NCI-H2029 treated with DMSO at 0.1 percent for 48 hours (cell line): ENCODE measurements at places on chromosomes 3 and 15.
A peak's percentile ranks its signal among the peaks of the same experiment; 100 is the strongest.

DNA sequence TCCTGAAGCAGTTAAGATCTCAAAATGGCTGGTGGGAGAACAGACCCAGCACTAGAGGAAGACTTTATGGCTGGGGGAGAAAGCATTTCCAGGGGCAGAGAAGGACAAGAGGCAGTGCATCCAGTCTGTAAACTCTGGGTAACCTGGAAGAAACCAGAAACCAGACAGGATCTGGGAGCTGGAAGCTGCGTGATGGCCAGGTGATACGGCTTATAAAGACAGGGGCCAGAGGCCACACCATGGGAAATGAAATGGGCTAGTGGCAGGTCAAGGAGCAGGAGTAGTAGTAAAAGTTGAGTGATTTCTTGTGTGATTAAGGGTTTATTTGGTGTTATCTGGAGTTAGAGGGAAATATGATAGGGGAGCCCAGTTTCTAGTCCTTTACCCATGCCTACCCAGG lies 144.7 kb upstream of the ARRDC4 start:
- no peak for DNase-seq

GRCh38 chr3:157104521-157104920 lies 55.4 kb downstream of the CCNL1 start:
- DNase-seq, result no peak

- no peak for DNase-seq
These were observed 9.7 kb downstream of the LIPC start for GRCh38 chr15:58441376-58442070.

DNA sequence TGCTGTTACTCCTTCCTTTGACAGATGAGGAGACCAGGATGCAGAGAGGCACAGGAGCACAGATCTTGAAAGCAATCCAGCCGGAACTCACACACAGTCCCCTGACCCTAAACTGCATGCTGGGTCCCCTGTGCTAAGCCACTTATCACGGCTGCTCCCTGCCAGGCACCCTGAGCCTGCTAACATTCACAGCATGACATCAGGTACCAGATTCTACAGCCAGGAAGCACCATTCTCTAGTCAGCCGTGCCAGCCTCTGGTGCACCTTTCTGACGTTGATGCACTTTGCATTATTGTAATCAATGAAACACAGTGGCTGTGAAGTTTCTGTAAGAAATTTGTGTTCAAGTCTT lies 247.3 kb downstream of the OCA2 start:
- no peak for DNase-seq

- DNase-seq, result no peak
These were observed 8.8 kb upstream of the PRKAR2A start for GRCh38 chr3:48856469-48856868.

DNA sequence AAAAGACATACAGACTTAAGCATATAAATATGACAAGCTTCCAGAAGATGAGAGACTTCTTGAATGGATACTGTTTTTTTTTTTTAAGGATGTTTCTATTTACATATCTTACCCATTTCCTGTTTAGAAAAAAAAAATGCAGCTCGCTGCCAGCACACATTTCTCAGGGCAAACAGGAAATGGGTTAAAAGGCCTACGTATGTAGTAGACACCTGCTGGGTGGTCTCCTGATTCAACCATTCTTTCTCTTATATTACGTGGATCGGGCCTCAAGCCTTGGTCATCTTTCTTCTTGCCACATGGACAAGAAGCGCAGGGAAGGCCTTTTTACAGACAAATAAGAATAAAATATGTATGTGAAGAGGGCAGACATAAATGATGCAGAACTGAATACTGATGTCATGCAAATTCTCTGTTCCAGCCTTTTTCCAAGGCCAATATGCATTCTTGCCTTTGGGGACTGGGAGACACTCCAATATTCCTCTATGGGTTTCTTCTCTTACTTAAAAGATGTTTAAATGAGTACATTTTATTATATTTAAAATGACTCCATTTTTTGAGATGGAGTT lies 35.0 kb upstream of the TJP1 start:
- peak; percentile 1 for DNase-seq

- no peak for DNase-seq
These were observed 31.6 kb downstream of the KLHL25 start for GRCh38 chr15:85763157-85763556.

- no peak for DNase-seq
These were observed 13.9 kb downstream of the ELL3 start for GRCh38 chr15:43762824-43763223.

GRCh38 chr15:71330638-71331162 lies 215.4 kb downstream of the THSD4 start:
- no peak for DNase-seq

DNA sequence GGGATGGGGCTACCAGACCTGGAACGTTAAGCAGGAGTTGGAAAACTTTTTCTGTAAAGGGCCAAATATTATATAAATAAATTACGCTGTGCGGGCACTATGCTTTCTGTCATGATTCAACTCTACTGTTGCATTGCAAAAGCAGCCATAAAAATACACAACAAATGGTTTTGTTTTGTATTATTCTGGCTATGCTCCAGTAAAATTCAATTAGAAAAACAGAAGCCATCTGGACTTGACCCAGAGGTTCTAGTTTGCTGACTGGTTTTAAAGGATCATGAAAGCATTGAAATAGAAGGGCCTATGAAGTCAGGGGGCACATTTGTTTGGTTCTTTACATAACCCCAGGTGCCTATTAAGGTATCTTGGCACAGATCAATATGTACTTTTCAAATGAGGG lies 647.4 kb upstream of the LMCD1 start:
- DNase-seq, result no peak

DNA sequence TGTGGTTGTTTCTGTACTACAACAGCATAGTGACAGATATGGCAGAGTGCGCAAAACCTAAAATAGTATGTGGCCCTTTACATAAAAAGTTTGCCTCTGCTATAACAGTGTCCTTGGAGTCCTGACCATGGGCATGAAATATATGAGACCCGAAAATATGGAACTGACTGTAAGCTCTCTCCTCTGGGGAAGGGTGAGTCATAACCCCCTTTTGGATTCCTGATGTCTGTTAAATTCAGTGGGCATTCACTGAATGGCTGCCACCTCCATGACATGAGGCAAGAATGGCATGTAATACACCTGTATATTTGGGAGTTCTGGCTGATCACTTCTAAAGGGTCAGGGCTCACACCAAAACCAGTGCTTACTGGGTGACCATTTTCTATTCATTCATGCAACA lies 6.1 kb downstream of the TBC1D2B start:
- no peak for DNase-seq

- DNase-seq, result no peak
These were observed 10.4 kb downstream of the VPS18 start for GRCh38 chr15:40904552-40905201.

- DNase-seq, result no peak
These were observed 27.9 kb downstream of the ZNF710 start for GRCh38 chr15:90029024-90029423.

DNA sequence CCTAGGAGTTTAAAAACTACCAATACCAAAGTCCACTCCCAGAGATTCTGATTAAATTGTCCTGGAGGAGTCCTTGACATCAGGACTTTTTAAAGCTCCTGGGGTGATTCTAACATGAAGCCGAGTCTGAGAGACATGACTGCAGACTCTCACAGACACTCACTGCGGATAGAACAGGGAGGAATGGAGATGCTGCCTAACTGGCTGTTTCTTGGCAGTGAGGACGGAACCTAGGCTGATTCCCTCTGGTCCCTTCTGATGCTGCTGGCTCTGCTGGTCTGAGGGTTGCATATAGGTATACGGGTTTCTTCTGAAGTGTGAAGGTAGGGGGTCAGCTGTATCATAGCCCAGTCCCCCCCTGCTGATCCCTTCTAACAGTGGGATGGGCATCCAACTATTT lies 1.3 kb upstream of the HRG start:
- DNase-seq, result no peak

DNA sequence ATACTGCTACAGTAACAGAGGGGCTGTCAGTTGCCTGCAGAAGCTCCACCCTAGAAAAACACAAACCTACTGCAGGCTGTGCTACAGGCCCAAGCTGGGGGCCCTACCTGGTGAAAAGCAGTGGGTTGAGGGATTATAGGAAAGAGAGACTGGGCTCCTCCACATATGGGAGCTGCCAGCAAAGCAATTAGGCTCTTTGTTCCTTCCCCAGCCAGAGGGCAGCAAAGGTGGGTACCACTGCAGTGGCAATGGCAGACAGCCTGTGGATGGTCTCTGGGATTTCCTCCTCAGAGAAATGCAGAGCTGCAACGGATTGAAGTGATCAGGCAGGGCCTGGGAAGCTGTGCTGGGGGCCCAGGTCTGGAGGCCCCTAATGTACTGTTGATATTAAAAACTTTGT lies 19.1 kb upstream of the DNAAF4 start:
- no peak for DNase-seq

- DNase-seq, result no peak
These were observed 10.7 kb downstream of the DHX30 start for GRCh38 chr3:47813551-47814177.

DNA sequence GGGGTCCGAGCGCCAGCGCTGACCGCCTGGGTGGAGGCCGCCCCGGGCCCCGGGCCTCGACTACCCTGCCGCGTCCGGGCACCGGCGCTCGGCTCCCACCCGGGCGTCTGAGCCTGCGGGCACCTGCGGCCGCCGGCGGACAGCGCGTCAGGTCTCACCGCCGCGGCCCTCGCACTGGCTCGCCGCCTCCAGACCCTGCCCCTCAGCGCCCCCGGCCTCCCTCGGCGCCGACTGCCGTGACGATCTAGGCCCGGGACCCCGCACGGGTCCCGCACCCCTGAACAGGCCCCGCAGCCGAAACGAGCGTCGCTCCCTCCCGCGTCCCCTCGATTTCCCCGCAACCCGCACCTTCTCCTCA lies 297 bp downstream of the PRC1 start:
- DNase-seq, result no peak

GRCh38 chr3:56954125-56954524 lies 106.3 kb upstream of the SPATA12 start:
- no peak for DNase-seq

DNA sequence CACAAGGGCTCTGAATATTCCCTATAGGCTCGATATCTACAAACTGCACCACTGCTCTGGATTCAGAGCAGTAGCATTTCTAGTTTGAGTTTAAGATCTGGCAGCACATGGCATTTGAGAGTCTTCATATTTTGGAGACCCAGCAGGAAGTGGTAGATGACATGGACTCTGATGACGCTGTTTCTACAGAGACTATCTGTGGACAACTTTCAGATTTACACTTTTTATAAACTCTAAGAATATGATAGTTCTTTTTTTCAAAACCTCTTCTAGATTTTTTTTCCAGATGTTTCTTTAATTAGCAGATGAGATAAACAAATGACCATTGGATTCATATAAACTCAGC lies 35.8 kb downstream of the ARMC8 start:
- no peak for DNase-seq

DNA sequence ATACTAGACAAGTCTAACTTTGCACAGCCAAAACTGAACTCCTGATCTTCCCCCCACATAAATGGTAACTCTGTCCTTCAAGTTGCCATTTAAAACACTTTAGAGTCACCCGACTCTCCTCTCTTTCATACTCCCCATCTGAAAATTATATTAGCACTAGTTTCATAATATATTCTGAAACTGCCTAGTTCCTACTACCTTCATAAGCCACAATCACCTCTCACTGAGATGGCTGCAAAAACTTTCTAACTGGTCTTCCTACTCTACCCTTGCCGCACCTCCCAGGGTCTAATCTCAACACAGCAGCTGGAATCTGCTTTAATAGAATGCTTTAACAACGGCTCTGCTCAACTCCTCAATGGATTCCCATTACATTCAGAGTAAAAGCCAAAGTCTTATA lies 55.0 kb downstream of the GLB1 start:
- no peak for DNase-seq

GRCh38 chr3:119227070-119227850 lies 13.4 kb downstream of the B4GALT4 start:
- DNase-seq, result peak; percentile 70

- no peak for DNase-seq
These were observed 271.0 kb downstream of the PDZRN3 start for GRCh38 chr3:73353649-73354217.

GRCh38 chr3:144059481-144059880 lies 87.9 kb downstream of the DIPK2A start:
- DNase-seq, result no peak

GRCh38 chr3:46299608-46300460 lies 54.1 kb upstream of the CCR2 start:
- DNase-seq, result no peak

DNA sequence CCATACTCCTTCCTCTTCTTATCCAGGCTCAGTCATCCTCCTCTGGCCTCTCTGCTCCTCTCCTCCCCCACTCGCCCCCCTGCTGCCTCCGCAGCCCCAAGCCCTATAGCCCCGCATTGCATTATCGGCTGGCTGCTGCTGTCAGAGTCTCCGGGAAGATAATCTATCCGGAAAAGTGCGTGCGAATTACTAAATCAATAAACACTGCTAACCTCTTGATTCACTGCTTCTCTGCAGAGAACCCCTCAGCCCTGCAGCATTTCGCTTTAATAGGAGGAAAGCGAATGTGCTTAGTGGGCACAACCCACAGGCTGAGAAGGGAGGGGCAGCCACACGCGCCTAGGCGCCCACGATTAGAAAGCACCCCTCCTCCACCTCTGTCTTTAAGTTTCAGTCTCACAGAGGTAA lies 167.6 kb downstream of the ABHD5 start:
- DNase-seq, result no peak

- DNase-seq, result no peak
These were observed 52.5 kb upstream of the UBE2Q2 start for GRCh38 chr15:75790631-75791336.

GRCh38 chr3:176566757-176567156 lies 630.5 kb downstream of the TBL1XR1 start:
- no peak for DNase-seq

DNA sequence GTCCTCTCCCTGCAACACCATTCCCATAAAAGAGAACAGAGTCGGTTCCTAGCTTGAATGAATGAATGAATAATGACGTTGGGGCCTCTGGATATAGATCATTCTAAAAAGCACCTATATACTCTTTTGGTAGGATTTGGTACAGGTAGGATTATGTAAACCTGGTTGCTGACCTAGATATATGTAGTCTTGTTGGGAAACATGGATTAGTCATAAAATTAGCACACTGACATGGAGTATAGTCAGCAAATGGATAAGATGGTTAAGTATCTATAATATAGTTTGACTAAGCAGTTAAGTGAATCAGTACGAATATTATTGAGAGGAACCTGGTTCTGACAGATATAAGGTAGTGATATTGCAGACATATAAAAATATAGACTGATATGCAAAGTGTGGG lies 142.5 kb downstream of the FILIP1L start:
- DNase-seq, result no peak

DNA sequence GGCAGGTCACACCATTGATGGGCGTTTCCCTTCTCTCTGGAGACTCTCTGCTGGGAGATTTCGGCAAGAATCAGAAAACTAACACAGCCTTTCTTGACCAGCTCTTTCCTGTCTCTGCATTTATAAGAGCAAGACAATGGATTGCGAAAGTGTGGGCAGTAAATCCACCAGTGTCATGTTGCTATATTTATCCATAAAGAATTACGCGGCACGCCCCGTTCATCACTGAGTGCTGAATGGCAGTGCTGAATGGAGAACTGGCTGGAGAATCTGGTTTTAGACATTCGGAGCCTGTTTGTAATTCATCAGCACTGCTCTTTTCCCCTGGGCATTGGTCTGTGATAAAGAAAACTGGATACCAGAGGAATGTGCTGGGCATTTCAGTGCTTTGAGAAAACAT lies 2.0 kb upstream of the CEMIP start:
- no peak for DNase-seq
